EH (cell line): ENCODE measurements at places on chromosomes 11 and 22.

GRCh38 chr11:28110108-28110820 lies 2.1 kb downstream of the METTL15 start:
- peak; percentile 82 for DNase-seq

- no peak for DNase-seq
These were observed 7.8 kb downstream of the DSCAML1 start for GRCh38 chr11:117789241-117789640.

DNA sequence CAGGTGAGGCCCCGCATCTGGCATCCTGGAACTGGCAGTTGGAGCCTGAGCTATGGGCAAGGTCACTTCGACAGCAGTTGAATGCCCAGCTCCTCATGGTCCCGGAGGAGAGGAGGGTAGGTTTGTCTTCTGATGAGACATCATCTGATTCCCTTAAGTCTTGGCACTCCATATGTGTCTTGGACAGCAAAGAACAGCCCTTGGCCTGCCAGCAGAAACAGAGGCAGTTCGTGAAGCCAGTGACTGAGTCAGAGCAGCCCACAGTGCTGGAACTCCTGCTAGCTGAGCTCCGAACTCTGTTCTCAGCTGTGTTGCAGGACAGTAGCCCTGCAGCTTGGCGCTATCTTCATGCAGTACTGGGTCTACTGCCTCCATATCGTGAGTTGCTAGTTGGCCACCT lies 1.0 kb downstream of the DNHD1 start:
- DNase-seq = no peak

DNA sequence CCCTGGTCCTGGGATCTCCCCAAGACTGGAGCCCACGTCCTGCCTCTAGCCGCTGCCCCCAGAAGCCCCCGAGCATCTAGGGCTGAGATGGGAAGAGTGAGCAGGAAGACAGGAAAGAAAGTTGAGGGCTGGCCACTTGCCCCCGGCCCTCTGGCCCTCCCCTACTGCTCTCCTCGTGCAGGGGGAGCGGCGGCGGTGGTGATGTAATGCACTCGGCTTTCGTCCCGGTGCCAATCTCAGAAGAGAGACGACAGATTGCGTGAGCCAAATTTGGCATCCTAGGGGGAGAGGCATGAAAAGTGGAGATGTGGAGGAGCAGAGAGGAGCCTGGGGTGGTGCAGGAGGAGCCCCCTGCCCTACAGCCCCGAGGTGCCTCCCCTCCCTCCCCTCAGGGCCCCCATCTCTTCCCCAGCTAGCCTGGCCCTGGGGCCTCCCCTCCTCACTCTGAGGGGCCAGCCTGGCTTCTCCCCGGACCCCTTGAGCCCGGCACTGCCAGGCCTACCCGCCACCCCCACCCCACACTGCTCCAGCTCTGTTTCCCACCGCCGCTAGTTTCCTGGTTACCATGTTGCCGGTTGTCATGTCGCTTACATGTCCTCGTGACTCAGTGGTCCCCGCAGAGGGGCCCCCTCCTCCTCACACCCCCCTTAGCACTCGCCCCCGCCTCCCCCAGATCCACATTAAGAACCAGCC lies 2.5 kb downstream of the KCNJ4 start:
- peak; percentile 50 for DNase-seq

DNA sequence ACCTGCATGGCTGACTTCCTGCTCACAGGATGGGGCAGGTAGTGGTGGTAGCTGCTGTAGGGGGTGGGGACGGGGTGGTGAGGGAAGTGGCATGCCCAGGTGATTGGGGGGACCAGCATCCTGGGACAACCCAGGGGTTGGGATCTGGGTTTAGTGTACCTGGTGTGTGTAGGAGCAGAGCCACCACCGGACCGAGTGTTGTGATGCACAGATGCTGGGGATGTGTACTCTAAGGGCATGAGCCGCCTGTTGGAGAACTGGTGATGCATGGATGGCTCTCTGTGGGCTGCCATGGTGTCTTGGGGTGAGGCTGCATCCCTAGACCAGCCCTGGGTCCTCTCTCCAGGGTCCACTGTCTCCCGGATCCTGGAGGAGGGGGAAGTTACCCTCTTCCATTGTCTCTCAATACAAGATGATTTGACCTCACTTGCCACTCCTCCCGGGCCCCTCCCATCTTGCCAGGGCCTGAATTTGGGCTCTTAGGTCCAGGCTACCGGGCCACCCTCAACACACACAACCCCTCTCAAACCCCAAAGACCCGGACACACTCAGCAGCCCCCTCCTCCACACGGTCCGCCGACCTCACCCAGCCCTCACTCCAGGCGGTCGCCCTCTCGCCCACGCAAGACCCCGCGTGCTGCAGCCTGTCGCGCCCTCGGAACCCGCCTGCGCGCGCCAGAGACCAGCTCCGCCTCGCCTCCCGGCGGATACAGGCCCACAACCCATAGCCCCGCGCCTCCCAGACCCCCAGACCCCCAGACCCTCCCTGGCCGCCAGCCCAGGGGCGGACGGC lies 619 bp downstream of the LRRC75B start:
- peak; percentile 14 for DNase-seq
